CD4-positive, CD25-positive, alpha-beta regulatory T cell (primary cell): ENCODE measurements at places on chromosomes 1 and 21.

GRCh38 chr1:40796939-40797667 lies 13.5 kb downstream of the KCNQ4 start:
- DNase-seq = no peak

GRCh38 chr1:186819126-186819525 lies 9.6 kb upstream of the PLA2G4A start:
- no peak for DNase-seq

GRCh38 chr1:55696181-55696754 lies 481.1 kb upstream of the USP24 start:
- DNase-seq = no peak

GRCh38 chr21:46317710-46318463 lies 5.8 kb downstream of the C21orf58 start:
- no peak for DNase-seq

DNA sequence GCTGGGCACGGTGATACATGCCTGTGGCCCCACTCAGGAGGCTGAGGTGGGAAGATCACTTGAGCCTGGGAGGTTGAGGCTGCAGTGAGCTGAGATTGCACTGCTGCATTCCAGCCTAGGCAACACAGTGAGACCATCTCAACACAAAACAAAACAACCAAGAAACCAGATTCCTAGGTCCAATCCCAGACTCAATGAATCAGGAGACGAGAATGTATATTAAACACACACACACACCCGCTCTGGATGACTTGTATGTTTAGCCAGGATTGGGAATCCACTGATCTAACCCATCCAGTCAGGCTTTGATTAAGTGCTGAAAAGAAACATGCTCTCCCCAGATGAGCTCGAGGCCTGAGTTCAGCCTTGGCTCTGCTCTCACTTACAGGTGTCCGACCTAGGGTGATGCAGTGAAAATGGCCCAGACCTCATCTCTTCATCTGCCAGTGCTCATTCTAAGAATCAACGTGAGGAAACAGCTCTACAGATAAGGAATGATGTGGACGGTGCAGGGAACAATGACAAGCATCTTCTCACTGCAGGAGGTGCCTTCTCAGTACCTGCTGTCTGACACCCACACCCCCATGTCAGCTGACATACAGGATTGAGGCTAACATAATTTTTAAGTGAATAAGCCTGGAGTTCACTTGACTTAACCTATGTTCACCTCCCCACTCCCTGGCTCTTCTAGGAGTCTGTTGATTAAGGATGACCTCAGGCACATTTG lies 15.3 kb upstream of the SRSF4 start:
- DNase-seq = no peak

DNA sequence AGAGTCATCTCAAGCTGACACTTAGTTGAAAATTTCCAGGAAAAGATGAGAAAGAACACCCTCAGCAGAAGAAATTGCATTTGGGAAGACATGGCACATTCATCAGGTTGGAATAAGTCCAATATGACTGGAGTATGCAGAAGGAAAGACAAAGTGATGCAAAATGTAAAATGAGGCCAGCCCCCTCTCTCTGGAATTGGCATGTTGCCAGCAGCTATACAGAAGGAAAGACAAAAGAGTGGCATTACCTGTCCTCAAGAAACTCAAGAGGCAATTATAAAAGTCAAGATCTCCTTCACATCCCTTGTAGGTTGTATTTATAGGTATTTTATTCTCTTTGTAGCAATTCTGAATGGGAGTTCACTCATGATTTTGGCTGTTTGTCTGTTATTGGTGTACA lies 426.3 kb downstream of the AGBL4 start:
- no peak for DNase-seq

GRCh38 chr1:172006660-172007059 lies 165.4 kb downstream of the DNM3 start:
- no peak for DNase-seq
